ENCODE measurements at places on chromosomes 3 and 15. TPM values are rescaled to one million over a fixed set of nuclear protein-coding genes. Genes with fewer than 3 reads are reported as not detected.

- H3K4me3 ChIP-seq = peak overlapping the region; percentile 73
- peaks cover 12% of the 10 kb centered on the region for H3K4me1 ChIP-seq
- no peaks in the 10 kb centered on the region for H3K36me3 ChIP-seq
- no peaks in the 10 kb centered on the region for H3K27me3 ChIP-seq
- DNase-seq = peak; percentile 69
These were observed 76.7 kb upstream of the VGLL4 start for GRCh38 chr3:11720304-11720898.

GRCh38 chr3:194984066-194984465 lies 286.9 kb downstream of the XXYLT1 start:
- no peak overlapping the region for H3K27ac ChIP-seq
- no peaks in the 10 kb centered on the region for H3K27me3 ChIP-seq
- H3K4me1 ChIP-seq = peaks cover 5% of the 10 kb centered on the region
- H3K4me3 ChIP-seq = no peak overlapping the region
- no peak for DNase-seq

The PIK3CA gene
- 26.6 TPM for total RNA-seq

The MST1R gene
- total RNA-seq = 0.79 TPM

DNA sequence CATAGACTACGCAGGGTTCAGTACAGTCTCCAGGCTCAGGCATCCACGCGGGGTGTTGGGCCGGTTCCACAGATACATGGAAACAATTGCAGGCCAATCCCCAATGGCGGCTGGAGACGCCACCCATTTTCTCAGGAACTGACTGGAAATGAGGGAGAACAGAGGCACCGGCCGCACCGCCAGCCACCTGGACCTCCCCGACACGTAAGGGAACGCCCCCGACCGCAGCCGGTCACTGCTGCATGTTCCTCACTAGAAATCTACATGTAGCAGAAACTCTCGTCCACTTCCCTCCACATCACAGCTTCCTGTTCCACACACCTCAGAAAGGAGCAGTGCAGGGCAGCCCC lies 29.2 kb downstream of the CYFIP1 start:
- peaks cover 47% of the 10 kb centered on the region for H3K4me1 ChIP-seq
- no peaks in the 10 kb centered on the region for H3K27me3 ChIP-seq
- no peak for DNase-seq
- no peaks in the 10 kb centered on the region for H3K36me3 ChIP-seq
- H3K27ac ChIP-seq = peak overlapping the region; percentile 72

- no peaks in the 10 kb centered on the region for H3K36me3 ChIP-seq
- no peak overlapping the region for H3K27ac ChIP-seq
These were observed 1.4 kb downstream of the CYFIP1 start for GRCh38 chr15:22978691-22979237.

The CD86 gene
- 14.0 TPM for total RNA-seq

The CCR1 gene
- total RNA-seq = 2.0 TPM

- H3K27me3 ChIP-seq = no peaks in the 10 kb centered on the region
- no peak overlapping the region for H3K27ac ChIP-seq
- no peak overlapping the region for H3K4me3 ChIP-seq
- no peak for DNase-seq
- H3K4me1 ChIP-seq = peaks cover 21% of the 10 kb centered on the region
These were observed 167.0 kb downstream of the VGLL4 start for GRCh38 chr3:11476735-11477144.

GRCh38 chr15:75302318-75302717 lies 19.7 kb downstream of the GOLGA6D start:
- no peaks in the 10 kb centered on the region for H3K36me3 ChIP-seq
- peaks cover 19% of the 10 kb centered on the region for H3K27me3 ChIP-seq
- H3K4me1 ChIP-seq = no peaks in the 10 kb centered on the region
- H3K27ac ChIP-seq = no peak overlapping the region
- no peak for DNase-seq

DNA sequence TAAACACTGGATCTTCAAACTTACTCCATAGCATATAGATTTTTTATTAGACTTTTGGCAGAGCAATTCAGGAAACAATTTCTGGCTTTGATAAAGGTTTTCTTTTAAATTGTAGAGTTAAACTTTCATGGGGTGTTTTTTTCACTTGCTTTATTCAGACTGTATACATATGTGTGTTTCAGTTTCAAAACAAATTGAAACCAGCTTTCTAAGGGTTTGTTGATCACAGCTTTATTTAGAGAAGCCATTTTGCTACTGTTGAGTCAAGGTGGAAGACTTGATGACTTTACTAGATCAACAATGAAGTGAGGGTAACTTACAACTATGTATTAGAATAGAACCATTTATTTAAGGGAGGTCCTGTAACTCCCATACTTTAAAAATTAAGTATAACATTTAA lies 6.2 kb downstream of the UBE2E1 start:
- peaks cover 62% of the 10 kb centered on the region for H3K4me1 ChIP-seq
- no peaks in the 10 kb centered on the region for H3K36me3 ChIP-seq
- no peak overlapping the region for H3K4me3 ChIP-seq
- no peak overlapping the region for H3K27ac ChIP-seq

DNA sequence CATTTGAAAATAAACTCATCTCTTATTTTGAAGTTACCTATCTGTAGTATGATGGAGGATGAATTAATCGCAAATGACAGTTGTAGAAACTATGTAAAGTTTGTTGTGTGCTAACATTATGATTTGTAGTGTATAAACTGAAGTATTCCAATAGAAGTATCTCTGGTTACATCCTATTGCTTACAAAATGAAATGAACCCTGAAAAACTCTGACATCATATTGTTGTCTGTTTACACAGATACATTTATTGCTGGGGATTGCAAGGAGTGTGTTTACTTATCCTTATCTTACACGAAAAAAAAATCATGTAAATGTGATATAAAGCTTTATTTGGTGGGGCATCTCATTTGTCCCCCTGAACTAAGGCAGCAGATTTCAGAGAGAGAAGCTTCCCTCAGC lies 2.6 kb upstream of the ABHD10 start:
- peaks cover 15% of the 10 kb centered on the region for H3K36me3 ChIP-seq
- H3K4me1 ChIP-seq = peaks cover 3% of the 10 kb centered on the region
- no peak overlapping the region for H3K27ac ChIP-seq
- H3K27me3 ChIP-seq = no peaks in the 10 kb centered on the region
- H3K4me3 ChIP-seq = no peak overlapping the region

DNA sequence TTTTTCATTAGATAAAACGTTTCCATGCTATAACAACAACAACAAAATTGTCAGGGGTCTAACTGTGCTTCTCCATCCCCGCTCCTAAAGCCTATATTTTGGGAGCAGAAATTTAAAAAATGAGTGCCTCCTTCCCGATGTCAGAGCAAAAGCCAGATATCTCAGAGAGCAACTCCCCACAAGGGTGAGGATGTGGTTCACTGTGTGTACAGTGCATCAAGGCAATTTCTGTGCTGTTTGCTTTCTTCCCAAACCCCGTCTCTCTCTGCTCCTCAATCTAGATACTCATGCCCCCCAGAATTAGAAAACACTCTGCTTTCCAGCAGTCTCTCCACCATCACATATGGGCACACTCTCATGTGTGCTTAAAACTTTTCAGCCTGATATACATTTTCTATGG lies 76.7 kb upstream of the MBNL1 start:
- H3K4me1 ChIP-seq = no peaks in the 10 kb centered on the region
- H3K36me3 ChIP-seq = no peaks in the 10 kb centered on the region
- H3K27me3 ChIP-seq = no peaks in the 10 kb centered on the region
- H3K4me3 ChIP-seq = no peak overlapping the region
